Spinal cord (tissue), 10 donors: ENCODE measurements at places on chromosomes 7 and 10. TPM values are rescaled to one million over a fixed set of nuclear protein-coding genes. Genes with fewer than 3 reads are reported as not detected.

GRCh38 chr7:127667017-127667670 lies 15.2 kb downstream of the SND1 start:
- no peak overlapping the region for H3K4me3 ChIP-seq
- H3K36me3 ChIP-seq, result no peaks in the 10 kb centered on the region
- H3K4me1 ChIP-seq, result peaks cover 3% of the 10 kb centered on the region
- no peak overlapping the region for H3K27ac ChIP-seq

DNA sequence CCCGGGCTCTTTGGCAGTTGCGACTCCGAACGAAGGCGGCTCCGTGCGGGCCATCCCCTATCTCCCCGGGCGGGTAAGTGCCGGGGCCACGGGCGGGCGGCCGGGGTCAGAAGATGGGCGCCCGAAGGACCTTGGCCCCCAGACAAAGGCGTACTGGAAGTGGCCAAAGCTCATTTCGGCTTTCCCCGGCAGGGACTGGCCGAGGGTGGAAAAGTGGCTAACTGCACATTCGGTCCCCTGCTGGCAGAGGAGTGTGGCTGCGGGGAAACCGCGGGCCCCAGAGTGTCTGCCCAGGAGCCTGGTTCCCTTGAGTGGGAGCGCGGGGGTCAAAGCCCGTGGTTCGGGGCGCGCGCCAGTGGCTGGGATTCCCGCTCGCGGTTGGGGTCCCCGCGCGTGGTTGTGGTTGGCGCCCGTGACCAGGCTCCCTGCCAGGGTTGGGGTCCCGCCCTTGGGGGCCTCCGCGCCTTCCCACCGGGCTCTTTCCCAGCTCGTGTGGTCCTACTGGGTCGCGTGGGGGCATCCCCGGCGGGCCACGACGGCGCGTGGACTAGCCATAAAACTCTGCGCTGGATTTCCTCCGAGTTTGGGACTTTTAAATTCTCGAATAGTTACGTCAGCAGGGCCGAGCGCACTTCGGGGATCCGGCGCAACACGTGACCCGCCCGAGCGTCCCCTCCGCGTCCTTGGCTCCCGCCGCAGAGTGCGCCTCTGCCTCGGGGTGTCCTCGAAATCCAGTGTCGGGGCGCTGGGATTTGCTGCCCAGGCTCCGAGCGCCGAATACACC lies 124.4 kb downstream of the TACC2 start:
- no peak for DNase-seq
- no peaks in the 10 kb centered on the region for H3K36me3 ChIP-seq
- H3K27me3 ChIP-seq, result peaks cover 19% of the 10 kb centered on the region
- H3K27ac ChIP-seq, result peak overlapping the region; percentile 88
- H3K4me3 ChIP-seq, result peak overlapping the region; percentile 59
- peaks cover 21% of the 10 kb centered on the region for H3K4me1 ChIP-seq

GRCh38 chr10:23046027-23046426 lies 49.4 kb upstream of the MSRB2 start:
- no peak overlapping the region for H3K27ac ChIP-seq
- H3K4me3 ChIP-seq, result no peak overlapping the region
- H3K36me3 ChIP-seq, result no peaks in the 10 kb centered on the region
- H3K27me3 ChIP-seq, result no peaks in the 10 kb centered on the region
- DNase-seq, result no peak
- no peaks in the 10 kb centered on the region for H3K4me1 ChIP-seq

DNA sequence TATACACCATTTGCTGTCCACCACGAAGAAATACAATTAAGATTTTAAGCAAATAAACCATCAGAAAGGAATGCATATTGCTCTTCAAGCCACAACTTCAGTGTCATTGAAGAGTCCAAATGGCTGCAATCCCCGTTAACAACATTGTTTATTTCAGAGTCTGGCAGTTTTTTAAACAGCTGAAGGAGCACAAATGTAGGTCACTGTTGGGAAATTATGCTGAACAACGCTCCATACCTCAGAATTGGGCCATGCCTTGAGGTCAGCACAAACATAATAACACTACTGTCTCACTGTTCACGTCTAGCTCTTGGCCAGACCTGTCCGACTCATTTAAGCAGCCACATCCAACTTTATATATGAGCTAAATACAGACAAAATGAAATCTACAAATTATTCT lies 453.9 kb upstream of the GHITM start:
- H3K4me3 ChIP-seq, result no peak overlapping the region
- no peak for DNase-seq
- no peak overlapping the region for H3K27ac ChIP-seq
- H3K27me3 ChIP-seq, result no peaks in the 10 kb centered on the region

DNA sequence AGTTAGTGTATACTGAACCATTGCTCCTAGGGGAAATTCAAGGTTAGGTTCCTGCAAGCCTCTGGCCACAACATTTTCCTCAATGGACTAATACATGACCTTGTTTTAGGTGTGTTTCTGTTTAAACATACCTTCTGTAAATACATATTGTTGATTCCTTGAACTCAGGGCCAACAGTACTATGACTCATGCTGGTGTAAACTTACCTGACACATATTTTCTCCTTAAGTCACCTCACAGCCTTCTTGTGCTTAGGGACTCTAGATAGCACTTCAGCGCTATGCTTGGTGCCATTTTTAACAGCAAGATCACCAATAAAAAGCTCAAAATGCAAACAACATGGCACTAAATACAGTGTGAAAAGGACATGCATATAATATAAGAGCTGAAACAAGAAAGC lies 176.4 kb downstream of the TAX1BP1 start:
- no peaks in the 10 kb centered on the region for H3K36me3 ChIP-seq
- H3K4me1 ChIP-seq, result no peaks in the 10 kb centered on the region
- no peak overlapping the region for H3K27ac ChIP-seq
- no peak for DNase-seq
- H3K27me3 ChIP-seq, result no peaks in the 10 kb centered on the region
- no peak overlapping the region for H3K4me3 ChIP-seq

GRCh38 chr7:1981201-1981877 lies 251.4 kb downstream of the MAD1L1 start:
- peaks cover 4% of the 10 kb centered on the region for H3K4me1 ChIP-seq
- H3K27ac ChIP-seq, result no peak overlapping the region
- no peak overlapping the region for H3K4me3 ChIP-seq
- no peak for DNase-seq
- no peaks in the 10 kb centered on the region for H3K27me3 ChIP-seq
- peaks cover 52% of the 10 kb centered on the region for H3K36me3 ChIP-seq

DNA sequence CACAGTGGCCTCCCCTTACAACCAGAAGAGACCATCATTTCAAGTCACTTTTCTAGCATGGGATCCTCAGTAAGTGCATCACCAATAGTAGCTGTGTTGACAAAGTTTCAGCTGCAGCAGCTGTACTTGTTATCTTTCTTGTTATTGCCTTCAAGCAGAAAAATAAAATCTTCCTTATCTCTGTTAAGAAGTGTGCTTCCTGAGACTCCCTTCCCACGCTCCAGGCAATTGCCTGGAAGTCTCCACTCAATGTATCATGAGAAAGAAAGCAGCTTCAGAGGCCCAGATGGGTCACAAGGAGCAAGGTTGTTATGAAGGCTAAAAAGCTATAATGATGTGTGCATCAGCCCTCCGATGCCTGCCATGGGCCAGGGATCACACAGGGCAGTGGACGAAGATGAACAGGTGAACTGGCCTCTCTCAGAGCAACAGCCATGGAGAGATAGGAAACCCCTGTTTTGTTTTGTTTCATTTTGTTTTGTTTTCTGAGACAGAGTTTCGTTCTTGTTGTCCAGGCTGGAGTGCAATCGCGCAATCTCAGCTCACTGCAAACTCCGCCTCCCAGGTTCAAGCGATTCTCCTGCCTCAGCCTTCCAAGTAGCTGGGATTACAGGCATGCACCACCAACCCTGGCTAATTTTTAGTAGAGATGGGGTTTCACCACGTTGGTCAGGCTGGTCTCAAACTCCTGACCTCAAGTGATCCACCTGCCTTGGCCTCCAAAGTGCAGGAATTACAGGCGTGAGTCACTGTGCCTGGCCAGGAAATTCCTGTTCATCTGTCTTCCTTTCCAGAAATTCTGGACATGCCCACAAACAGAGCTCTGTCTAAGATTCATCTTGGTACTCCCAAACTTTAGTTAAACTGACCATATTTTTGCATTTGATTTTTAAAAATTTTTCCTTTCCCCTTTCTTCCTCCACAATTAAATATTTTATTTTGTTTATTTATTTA lies 340.5 kb downstream of the TNS3 start:
- H3K27ac ChIP-seq, result no peak overlapping the region
- H3K36me3 ChIP-seq, result no peaks in the 10 kb centered on the region
- DNase-seq, result no peak

GRCh38 chr7:11427686-11428273 lies 404.2 kb downstream of the THSD7A start:
- no peaks in the 10 kb centered on the region for H3K27me3 ChIP-seq
- DNase-seq, result peak; percentile 60
- no peak overlapping the region for H3K27ac ChIP-seq
- H3K4me3 ChIP-seq, result no peak overlapping the region
- no peaks in the 10 kb centered on the region for H3K36me3 ChIP-seq

DNA sequence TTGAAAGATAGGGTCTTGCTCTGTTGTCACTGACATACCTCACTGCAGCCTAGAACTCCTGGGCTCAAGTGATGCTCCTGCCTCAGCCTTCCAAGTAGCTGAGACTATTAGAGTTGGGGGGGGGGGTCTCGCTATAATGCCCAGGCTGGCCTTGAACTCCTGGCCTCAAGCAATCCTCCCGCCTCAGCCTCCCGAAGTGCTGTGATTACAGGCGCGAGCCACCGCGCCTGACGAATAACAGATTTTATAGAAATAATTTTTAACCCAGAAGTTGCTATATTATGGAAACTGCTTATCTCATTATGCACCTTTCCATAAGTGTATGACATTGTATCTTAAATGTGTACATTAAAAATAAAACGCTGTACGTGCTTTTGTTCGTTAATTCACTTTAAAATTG lies 846 bp downstream of the ANKRD26 start:
- H3K4me3 ChIP-seq, result peak overlapping the region; percentile 89
- no peak for DNase-seq
- peaks cover 4% of the 10 kb centered on the region for H3K36me3 ChIP-seq
- no peaks in the 10 kb centered on the region for H3K27me3 ChIP-seq
- H3K4me1 ChIP-seq, result peaks cover 17% of the 10 kb centered on the region

GRCh38 chr7:26910221-26910620 lies 45.8 kb upstream of the SKAP2 start:
- no peaks in the 10 kb centered on the region for H3K27me3 ChIP-seq
- no peaks in the 10 kb centered on the region for H3K4me1 ChIP-seq

GRCh38 chr10:5956146-5956936 lies 21.0 kb downstream of the IL15RA start:
- no peaks in the 10 kb centered on the region for H3K4me1 ChIP-seq
- H3K27me3 ChIP-seq, result no peaks in the 10 kb centered on the region
- no peak overlapping the region for H3K4me3 ChIP-seq
- H3K27ac ChIP-seq, result no peak overlapping the region
- no peak for DNase-seq

GRCh38 chr10:113017376-113017775 lies 67.3 kb downstream of the TCF7L2 start:
- H3K27me3 ChIP-seq, result peaks cover 4% of the 10 kb centered on the region
- no peak overlapping the region for H3K27ac ChIP-seq
- H3K4me1 ChIP-seq, result peaks cover 43% of the 10 kb centered on the region
- no peaks in the 10 kb centered on the region for H3K36me3 ChIP-seq

GRCh38 chr10:12235796-12236195 lies 39.8 kb downstream of the CDC123 start:
- DNase-seq, result no peak
- no peaks in the 10 kb centered on the region for H3K27me3 ChIP-seq
- H3K27ac ChIP-seq, result no peak overlapping the region
- H3K4me1 ChIP-seq, result no peaks in the 10 kb centered on the region

GRCh38 chr7:31107106-31108090 lies 55.3 kb downstream of the ADCYAP1R1 start:
- DNase-seq, result no peak
- peaks cover 4% of the 10 kb centered on the region for H3K4me1 ChIP-seq
- no peak overlapping the region for H3K4me3 ChIP-seq

- H3K27ac ChIP-seq, result no peak overlapping the region
- peaks cover 41% of the 10 kb centered on the region for H3K36me3 ChIP-seq
These were observed 31.7 kb downstream of the LHPP start for GRCh38 chr10:124493214-124493882.

- peak; percentile 26 for DNase-seq
- H3K4me1 ChIP-seq, result peaks cover 9% of the 10 kb centered on the region
- H3K27me3 ChIP-seq, result no peaks in the 10 kb centered on the region
- peaks cover 4% of the 10 kb centered on the region for H3K36me3 ChIP-seq
These were observed 58.4 kb downstream of the MGMT start for GRCh38 chr10:129525401-129525801.

DNA sequence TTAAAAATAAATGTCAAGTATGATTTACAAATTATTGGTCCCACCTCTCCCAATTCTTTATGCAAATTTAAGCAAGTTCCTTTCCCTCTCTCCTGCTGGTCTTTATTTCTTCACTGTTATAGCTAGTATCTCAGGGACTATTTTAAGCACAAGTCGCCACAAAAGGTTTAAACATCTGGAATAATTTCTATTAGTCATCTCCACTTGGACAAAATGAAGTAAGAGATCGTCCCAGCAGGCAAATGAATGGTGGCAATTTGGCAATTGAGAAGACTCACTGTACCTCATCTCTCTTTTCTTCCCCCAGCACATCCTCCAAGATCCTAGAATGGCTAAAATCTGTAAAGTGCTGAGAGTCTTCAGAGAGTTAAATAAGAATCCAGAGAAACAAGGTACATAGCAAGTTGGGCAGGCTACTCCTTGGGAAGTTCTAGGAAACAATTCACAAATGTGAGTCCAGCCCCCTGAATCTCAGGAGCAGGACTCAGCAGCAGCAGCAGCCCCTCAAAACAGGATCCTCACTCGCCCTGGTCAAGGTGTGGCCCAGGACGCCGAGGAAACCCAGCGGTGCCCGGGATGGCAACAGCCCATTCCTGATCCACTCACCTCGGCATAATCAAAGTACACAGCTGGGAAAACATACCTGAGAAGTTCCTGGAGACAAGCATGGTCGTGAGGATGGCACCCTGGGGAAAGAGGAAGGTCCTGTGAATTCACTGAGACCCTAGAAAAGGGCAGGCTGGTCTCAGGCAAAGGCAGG lies 30.3 kb upstream of the NDST2 start:
- H3K27ac ChIP-seq, result no peak overlapping the region
- peaks cover 18% of the 10 kb centered on the region for H3K4me1 ChIP-seq
- DNase-seq, result peak; percentile 57
- H3K4me3 ChIP-seq, result no peak overlapping the region
- peaks cover 79% of the 10 kb centered on the region for H3K36me3 ChIP-seq

- H3K4me3 ChIP-seq, result no peak overlapping the region
- H3K4me1 ChIP-seq, result peaks cover 7% of the 10 kb centered on the region
- H3K27ac ChIP-seq, result no peak overlapping the region
- DNase-seq, result no peak
These were observed 16.0 kb upstream of the SLC29A3 start for GRCh38 chr10:71302874-71303568.

DNA sequence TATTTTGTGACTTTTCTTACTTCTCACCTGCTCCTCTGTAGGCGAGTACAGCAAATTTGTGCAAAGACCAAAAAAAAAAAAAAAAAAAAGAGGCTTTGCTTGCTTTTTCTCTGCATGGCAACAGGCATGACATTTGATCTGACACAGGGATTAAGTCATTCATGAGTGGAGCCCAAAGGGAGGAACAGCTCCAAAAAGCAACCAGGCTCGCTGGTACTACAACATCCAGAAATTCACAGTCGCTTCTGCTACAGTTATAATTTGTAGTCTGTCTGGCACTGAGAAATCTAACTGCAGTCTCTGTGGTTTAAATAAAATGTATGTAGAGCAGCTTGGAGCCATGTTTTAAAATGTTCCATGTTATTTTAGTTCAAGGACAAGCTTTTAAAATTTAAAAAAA lies 31.7 kb downstream of the MKX start:
- peaks cover 3% of the 10 kb centered on the region for H3K4me1 ChIP-seq
- no peak overlapping the region for H3K4me3 ChIP-seq
- H3K27ac ChIP-seq, result no peak overlapping the region
- no peaks in the 10 kb centered on the region for H3K36me3 ChIP-seq
- no peaks in the 10 kb centered on the region for H3K27me3 ChIP-seq
- no peak for DNase-seq

LRRTM3 gene
- 16.5 TPM for total RNA-seq

AKR1C4 gene
- not detected for total RNA-seq

LFNG gene
- total RNA-seq, result 24.8 TPM

ANKRD16 gene
- 11.5 TPM for total RNA-seq

ADAM22 gene
- total RNA-seq, result 178 TPM

SPDYE9 gene
- total RNA-seq, result 0.06 TPM

PCDH15 gene
- total RNA-seq, result 20.7 TPM
